ENCODE measurements at places on chromosomes 11 and 22. TPM values are rescaled to one million over a fixed set of nuclear protein-coding genes. Genes with fewer than 3 reads are reported as not detected.

Gene GGTLC2
- not detected for total RNA-seq

Gene CARD18
- not detected for total RNA-seq

Gene NXPE1
- total RNA-seq, result not detected

DNA sequence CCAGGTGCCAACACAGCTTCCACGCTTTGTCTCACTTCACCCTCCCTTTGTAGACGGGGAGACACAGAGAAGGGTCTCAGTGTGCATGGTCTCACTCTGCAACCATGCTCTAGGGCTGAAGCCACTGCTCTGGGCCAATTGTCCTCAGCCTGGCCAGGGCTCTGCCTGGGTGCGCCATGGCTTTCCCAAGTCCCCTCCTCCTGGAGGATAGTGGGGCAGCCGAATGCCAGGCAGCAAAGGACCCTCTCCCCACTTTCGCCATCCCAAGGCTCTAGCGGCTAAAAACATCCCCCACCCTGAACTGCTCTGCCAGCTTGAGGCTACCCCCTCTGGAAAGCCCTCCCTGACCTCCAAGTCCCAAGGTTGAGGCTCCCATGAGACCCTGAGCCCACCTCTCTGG lies 20.4 kb upstream of the MYEOV start:
- DNase-seq, result no peak
- no peak overlapping the region for H3K27ac ChIP-seq
- no peaks in the 10 kb centered on the region for H3K4me1 ChIP-seq
- H3K27me3 ChIP-seq, result no peaks in the 10 kb centered on the region
- no peaks in the 10 kb centered on the region for H3K36me3 ChIP-seq
- no peak overlapping the region for H3K4me3 ChIP-seq

DNA sequence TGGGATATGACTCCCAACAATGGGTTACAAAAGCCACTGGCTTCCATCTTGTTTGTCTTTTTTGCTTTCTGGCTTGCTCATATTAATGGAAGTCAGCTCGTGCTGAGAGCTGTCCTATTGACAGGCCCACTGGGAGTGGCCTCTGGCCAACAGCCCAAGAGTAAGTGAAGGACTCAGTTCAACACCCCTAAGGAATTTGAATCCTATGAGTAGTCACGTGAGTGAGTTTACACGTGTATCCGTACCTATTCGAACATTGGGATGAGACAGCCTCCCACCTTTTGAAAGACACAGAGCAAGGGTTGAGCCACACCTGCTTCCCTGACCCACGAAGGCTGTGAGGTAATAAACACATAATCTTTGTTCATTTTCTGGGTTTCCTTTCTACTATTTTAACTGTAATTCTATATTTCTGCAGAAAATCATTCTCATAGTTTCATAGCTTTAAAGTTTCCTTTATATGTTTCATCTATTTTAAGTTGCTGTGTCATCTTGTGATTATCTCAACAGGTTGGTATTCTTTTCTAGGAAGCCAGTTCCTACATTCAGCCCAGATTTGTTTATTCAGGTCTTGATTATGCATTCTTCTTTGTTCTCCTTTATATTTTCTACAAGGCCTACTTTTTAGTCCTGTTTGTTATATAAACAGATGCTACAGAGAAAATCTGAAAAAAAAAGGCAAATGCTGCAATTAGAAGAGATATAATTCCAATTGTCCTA lies 802.3 kb downstream of the CNTN5 start:
- no peak for DNase-seq
- H3K36me3 ChIP-seq, result peaks cover 1% of the 10 kb centered on the region
- no peaks in the 10 kb centered on the region for H3K4me1 ChIP-seq

- no peaks in the 10 kb centered on the region for H3K36me3 ChIP-seq
- no peak overlapping the region for H3K4me3 ChIP-seq
- H3K27me3 ChIP-seq, result no peaks in the 10 kb centered on the region
Measured at GRCh38 chr11:10716543-10717259, 23.1 kb upstream of the IRAG1 start.

DNA sequence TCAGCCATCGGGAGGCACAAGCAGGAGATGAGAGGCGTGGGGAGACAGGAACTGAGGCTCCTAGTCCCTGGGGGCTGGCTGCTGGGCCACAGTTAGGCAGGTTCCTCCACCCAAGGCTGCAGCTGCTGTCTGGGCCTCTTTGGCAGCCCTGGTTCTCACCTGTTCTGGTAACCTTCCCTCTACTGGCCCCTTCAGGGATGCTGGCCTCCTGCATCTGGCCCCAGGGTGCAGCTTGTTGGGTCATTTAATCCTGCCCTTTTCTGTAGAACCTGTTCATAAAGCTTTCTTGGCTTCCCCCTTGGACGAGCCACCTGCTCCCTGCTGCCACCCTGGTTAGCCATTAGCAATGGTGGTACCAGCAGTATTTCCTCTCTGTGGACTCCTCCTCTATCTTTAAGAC lies 5.5 kb downstream of the USH1C start:
- no peak overlapping the region for H3K4me3 ChIP-seq
- no peak for DNase-seq
- peaks cover 1% of the 10 kb centered on the region for H3K4me1 ChIP-seq
- H3K27ac ChIP-seq, result no peak overlapping the region
- no peaks in the 10 kb centered on the region for H3K36me3 ChIP-seq
- H3K27me3 ChIP-seq, result peaks cover 4% of the 10 kb centered on the region

GRCh38 chr11:115921986-115922385 lies 417.8 kb upstream of the CADM1 start:
- no peak overlapping the region for H3K27ac ChIP-seq
- peaks cover 17% of the 10 kb centered on the region for H3K4me1 ChIP-seq
- H3K36me3 ChIP-seq, result no peaks in the 10 kb centered on the region

GRCh38 chr22:30245985-30246813 lies at the start of gene LIF:
Gene LIF, minus strand, starts transcription at chr22:30246759. Its CDS starts 64 bp downstream, at chr22:30246695.
- H3K27ac ChIP-seq, result peak within 1 kb of the TSS; percentile 99
- H3K36me3 ChIP-seq, result peaks cover 46% of the 10 kb centered on the region
- no peaks in the 10 kb centered on the region for H3K27me3 ChIP-seq
- DNase-seq, result peak; percentile 75

Measured in activated naive CD4-positive, alpha-beta T cell treated with anti-CD3 and anti-CD28 coated beads for 36 hours (primary cell).